Cortex of kidney (tissue), 1 donor: ENCODE measurements at places on chromosomes 7 and 10.

- DNase-seq: no peak
These were observed 9.2 kb downstream of the PLAU start for GRCh38 chr10:73920089-73920488.

DNA sequence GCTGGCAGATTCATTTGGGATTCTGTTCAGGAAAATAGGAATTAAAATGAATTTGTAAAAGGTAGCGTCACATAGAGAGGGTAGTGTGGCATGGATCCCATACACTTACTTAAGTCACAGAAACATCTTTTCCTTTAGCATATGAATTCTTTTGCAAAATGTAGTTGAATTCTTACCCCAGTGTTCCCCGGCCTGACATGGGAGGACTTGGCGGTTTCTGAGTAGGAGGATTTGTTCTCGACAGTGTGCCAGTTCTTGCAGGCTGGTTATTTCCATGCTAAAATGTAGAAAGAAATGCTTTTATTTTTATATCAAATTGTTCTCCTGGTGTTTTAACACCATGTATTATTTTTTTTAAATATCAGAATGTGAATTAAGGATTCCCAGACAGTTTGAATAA is 72.6 kb downstream of the PDSS1 start:
- DNase-seq: no peak

DNA sequence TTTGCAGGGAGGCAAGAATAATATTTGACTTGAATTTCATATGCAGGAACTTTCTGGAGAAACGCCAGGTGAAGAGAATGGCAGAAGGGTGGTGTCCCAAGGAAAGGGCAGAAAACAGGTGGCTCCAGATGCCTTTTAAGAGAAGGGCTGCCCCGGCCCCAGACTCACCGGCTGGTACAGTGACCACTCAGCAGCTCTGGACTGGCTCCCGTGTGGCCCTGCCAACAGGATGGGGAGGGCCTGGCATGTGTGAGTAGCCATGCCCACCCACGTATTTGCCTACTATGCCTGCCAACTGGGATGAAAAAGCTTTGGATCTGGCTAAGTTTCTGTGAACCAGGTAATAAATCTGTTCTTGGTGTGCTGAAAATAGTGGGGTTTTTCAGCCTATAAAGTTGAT is 159.5 kb downstream of the PRKAG2 start:
- DNase-seq: no peak

DNA sequence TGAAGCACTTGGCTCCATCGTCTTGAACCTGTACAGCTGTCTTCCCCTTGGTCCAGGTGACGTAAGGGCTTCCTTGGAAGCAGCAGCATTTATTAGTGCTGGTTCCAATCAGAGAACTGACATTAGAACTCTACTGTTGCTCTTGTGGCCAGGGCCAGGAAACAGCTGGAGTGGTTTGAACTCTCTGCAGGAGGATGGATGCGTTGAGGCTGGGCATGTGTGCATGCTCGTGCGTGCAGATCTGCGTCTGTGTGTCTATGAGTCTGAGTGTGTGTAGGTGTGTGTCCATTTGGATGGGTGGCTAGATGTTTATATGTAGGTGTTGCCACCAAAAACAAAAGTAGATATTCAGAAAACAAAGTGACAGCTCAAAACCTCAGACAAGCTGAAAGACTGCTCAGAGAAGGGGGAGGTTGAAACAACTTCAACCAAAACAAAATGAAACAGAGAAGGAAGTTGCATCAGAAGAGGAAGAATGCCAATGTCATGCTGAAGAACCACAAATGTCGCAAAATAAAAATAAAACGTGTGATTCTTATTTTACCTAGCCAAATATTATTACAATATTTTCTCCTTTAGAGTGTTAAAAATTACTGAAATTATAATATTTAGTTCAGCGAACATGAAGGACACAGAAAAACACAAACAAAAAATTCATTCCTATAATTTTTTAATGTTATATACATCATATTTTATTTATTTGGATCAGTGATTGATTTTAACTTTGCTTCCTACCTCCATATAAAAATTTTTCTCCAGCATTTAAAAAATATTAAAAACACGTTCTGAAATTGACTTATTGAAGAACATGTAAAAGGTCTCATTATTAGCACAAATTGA is 96.1 kb upstream of the MKLN1 start:
- no peak for DNase-seq

DNA sequence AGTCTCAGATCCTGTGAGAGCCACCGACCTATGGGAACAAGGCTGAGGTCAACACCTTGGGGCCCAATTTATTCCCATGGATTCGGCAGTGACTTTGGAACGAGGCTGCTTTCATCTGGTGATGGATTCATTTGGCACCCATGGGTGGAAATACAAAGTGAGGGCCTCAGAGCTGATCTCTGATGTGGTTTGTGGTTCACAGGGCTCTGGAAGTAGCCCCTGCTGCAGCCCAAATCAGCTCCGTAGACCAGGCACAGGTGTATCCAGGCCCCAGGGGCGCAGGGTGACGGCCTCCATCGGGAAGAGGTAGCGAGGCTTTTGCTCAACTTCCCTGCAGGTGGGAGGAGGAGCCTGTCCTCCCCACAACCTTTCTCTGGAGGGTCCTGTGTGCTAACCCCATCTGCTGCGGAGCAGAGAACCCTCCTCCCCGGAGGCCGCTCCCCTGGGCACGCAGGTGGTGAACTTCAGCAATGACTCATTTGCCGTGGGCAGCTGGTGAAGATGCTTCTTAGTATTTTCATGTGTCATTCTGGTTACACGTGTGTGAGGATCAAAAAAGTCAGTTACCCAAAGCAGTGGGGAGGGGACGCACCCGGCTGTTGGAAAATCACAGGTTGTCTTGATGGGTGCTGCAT is 7.5 kb upstream of the JAKMIP3 start:
- DNase-seq: no peak

GRCh38 chr10:23121135-23121534 is 25.8 kb downstream of the MSRB2 start:
- DNase-seq: no peak

- DNase-seq: no peak
These were observed 595.4 kb upstream of the GHITM start for GRCh38 chr10:83543691-83544462.

- no peak for DNase-seq
These were observed 35.9 kb downstream of the FAM53B start for GRCh38 chr10:124708246-124708779.

GRCh38 chr7:135180122-135180521 is 9.6 kb upstream of the CYREN start:
- DNase-seq: no peak

GRCh38 chr10:125719173-125720001 is at the start of gene EDRF1:
EDRF1 (plus strand) TSS chr10:125719709; CDS start chr10:125719808, 99 bp downstream.
- DNase-seq: no peak

DNA sequence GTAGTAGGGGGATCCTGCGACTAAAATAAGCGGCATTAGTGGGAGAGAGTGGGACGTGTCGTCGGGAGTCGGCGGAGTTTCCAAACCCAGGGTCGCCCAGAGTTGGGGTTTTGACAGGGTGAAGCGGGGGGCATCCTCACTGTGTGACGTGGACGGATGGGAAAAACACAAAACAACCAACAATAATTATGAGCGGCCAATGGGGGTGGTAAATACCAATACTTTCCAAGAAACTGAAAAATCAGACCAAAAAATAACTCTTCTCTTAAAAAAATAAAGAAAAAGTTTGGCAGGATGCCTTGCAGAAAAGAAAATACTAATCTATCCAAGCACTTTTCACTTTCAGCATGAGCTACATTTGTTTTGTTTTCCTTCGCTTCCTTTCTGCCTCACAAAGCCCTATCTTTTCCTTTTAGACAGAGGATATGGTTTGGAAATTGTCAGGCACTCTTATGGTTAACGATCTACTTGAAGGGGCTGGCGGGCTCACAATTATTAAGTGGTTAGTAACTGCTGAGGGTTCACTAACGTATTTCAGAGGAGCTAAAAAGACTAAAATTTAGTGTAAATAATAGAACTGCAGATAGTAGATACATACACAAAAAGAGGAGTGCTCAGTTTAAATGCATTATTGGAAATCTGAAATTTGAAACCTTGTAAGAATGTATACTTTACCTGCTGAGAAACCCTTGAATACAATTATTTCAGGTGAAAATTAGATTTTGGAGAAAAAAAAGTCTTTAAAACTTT is 802 bp upstream of the CDK6 start:
- DNase-seq: no peak

DNA sequence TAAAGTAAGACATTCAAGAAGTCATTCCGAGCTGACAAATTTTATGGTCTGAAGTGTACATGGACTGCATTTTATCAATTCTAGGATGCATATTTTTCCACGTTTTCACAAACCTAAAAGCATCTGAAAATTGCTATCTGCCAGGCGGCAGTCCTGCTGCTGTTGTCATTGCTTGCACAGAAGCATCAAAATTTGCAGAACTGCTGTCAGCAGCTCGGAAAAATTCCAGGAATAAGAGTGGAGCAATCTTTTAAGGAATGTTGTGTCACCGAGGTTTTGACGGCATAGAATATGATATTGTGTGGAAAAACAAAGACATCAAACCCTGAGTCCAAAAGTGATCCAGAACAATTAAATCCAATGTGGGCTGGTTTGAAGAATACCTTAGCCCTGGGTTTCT is 61.4 kb downstream of the CHCHD3 start:
- DNase-seq: no peak

DNA sequence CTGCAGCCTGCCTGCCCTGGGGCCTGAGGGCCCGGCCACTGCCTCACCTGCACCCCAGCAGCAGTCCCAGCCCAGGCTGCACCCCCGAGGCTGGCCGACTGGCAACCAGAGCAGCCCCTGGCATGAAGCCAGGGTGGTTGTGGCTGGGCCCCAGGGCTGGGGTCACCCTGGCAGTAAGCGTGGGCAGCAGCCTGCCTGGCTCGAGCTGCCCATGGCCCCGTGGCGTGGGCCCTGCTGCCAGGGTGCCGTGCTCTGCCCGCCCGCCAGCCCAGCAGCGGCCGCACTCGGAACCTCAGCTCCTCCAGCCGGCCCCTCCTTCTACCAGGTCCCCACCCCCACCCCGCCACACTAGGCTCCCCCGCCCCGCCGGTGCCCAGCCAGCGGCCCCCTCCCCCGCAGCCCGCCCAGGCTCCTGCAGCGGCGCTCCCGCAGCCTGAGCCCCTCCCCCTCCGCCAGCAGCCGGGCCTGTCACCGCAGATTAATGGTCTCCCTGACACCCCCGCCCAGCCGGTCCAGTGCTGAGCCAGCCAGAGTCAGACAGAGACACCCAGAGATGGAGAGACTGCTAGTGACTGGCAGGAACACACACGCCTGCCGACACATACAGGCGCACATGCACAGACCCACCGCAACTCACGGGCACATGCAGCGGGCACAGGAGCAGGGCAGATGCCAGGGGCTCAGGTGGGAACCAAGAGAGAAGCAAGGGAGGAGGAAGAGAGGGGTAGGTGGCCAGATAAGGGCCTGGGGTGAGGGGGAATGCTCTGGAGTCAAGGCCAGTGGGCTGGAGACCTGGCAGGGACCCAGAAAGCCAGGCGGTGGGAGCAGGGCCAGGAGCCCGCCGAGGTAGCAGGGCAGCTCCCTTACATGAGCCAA is 22.4 kb downstream of the KCNH2 start:
- no peak for DNase-seq

GRCh38 chr7:19296617-19297016 is 151.4 kb upstream of the FERD3L start:
- no peak for DNase-seq

- no peak for DNase-seq
These were observed 68.0 kb downstream of the SLC29A4 start for GRCh38 chr7:5350600-5351385.

- DNase-seq: no peak
These were observed 48.6 kb downstream of the ARHGAP19 start for GRCh38 chr10:97243836-97244235.

- DNase-seq: no peak
These were observed 164.9 kb downstream of the NSUN6 start for GRCh38 chr10:18486438-18486837.

DNA sequence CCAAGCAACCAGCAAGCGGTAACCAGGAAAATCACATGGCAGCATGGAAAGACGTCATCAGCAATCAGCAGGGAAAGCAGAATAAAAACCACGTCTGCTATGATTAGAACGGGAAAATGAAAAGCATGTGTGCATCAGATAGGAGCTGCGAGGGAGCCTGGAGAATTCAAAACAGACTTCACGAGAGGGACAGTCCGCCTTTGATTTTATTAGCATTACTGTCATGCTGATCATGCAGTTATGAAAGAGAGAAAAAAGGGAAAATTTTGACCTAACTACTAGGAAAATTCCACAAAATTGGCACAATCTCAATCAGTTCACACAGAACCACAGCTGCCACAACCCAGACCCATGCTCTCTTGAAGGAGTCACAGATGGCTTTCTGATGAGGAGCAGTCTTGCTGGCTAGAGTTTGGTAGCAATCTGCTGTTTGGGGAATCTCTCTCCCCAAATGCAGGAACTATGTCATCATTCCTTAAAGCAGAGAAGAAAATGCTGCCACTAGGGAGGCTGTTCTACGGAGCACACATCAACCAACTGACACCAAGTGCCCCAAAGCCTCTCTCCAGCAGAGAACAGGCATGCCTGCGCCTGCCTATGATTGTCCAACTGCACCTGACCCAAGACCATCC is 295.9 kb downstream of the TNS3 start:
- DNase-seq: no peak

DNA sequence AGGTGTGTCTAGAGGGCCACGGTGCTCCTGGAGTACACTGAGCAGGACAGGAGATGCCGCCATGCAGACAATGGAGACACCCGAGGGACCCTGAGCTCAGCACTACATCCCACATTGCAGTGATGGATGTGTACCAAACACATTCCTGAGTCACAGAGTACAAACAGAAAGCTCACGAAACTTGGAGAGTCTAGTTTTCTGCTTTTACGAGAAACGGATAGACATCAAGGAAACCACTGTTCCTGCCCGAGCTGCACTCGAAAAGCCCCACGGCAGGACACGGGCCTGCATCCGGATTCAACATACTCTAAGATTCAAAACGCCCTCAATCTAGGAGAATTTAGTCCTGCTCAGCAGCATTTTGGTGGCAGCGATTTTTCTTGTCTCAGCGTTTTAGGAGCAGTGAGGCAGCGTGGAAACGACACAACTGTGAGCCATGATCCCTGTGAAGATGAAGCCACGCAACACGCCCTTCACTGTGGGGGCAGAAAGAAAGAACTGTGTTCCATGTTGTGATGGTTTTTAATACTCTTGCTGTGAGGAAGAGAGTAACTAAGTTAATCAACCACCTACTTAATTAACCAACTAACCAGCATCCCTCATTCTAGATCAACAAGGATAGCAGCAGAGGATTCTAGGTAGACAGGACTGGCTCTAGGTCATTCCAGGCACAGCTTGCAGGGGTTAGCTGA is 3.2 kb downstream of the TNS3 start:
- DNase-seq: no peak

DNA sequence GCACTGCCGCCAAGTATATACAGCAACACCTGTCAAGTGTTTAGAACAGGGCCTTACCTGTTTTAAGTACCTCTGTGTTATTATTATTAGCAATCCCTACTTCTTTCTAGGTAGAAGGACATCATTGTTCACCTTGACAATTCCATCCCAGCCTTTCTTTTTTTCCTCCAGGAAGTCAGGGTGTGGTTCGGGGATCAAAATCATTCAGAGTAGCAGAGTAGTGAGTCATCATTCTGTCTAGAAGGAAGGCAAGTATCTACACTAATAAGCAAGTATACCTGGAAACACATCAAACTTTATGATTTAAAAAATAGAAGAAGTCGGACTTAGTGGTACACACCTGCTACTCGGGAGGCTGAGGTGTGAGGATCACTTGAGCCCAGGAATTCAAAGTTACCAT is 25.5 kb upstream of the CAPZA2 start:
- DNase-seq: no peak
